ENCODE measurements at places on chromosomes 13 and 19.

GRCh38 chr13:88068316-88068715 is 397.1 kb downstream of the SLITRK5 start:
- DNase-seq = no peak

DNA sequence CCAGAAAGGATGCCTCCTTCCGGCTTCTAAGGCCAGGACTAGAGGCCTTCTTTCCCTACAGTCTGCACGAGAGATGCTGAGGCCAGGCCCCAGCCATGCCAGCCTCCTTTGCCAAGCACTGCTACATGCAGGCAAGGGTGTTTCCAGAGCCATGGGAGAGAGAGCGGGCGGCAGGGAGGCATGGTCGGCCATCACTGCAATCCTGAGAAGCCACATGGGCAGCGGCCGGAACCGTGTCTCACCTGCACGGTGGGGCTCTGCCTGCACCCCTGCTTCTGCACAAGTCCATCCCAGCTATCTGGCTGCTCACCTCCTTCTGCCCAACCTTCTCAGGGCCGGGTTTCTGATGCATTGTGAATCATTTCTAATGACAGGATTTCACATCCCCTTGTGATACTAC is 35.1 kb downstream of the TSHZ3 start:
- DNase-seq = no peak

GRCh38 chr19:32176591-32176990 is 168.8 kb upstream of the ZNF507 start:
- DNase-seq = no peak

- DNase-seq = no peak
Observed at GRCh38 chr19:6499052-6499790, 2.9 kb downstream of the TUBB4A start.

DNA sequence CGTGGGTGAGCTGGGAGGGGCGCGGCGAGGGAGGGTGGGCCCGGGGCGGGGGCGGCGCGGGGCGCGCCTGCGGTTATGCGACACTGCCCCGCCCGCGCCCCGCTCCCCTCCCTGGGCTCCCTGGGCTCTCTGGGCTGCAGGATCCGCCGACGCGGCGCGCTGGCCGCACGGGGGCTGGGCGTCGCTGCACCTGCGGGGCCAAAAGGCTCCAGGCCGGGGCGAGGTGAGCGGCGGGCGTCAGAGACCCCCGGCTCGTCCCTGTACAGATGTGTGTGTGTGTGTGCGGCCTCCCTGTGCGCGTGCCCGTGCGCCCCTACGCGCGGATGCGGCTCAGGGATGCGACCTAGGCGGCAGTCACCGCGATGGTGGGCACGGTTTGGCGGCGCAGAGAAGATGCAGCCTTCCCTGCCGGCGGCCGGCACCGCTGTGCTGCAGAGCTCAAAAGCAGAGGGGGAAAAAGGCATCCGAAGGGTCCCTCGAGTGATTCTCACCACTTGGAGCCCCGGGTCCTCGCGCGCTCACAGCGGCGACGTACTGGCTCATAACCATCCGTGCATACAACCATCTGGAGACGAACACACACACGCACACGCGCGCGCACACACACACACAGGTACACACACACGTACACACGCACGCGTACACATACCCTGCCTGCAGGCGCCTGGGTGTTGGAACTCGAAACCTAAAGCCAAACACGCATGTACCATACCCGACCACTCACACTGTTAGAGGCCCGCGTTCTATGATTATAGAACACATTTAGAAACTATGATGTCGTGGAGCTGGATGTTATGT is 709 bp downstream of the ATP8A2 start:
- no peak for DNase-seq

GRCh38 chr19:12913851-12914690 is 5.0 kb downstream of the SYCE2 start:
- DNase-seq = no peak

GRCh38 chr13:30712536-30713532 is 22.5 kb upstream of the ALOX5AP start:
- DNase-seq = no peak

DNA sequence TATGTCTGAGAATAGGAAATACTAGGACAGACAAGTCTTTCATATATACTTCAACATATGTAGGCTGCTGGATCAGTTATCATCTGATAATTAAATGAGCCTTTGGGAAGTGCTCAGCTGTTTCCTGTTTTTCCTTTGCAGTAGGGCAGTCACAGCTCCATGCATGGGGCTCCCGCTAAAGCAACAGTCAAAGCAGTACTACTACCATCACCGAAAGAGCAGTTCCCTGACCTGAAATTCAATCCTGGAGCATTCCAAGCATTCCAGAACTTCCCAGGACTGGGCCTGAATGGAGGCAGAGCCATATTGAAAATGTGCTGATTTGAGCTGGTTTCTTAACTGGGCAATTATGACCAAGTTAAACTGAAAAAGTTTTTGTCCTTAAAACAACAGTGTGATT is 20.5 kb downstream of the MICU2 start:
- DNase-seq = no peak

GRCh38 chr13:77391475-77391874 is 64.6 kb upstream of the MYCBP2 start:
- DNase-seq = no peak

GRCh38 chr13:24038405-24038804 is 122.1 kb upstream of the SPATA13 start:
- no peak for DNase-seq

DNA sequence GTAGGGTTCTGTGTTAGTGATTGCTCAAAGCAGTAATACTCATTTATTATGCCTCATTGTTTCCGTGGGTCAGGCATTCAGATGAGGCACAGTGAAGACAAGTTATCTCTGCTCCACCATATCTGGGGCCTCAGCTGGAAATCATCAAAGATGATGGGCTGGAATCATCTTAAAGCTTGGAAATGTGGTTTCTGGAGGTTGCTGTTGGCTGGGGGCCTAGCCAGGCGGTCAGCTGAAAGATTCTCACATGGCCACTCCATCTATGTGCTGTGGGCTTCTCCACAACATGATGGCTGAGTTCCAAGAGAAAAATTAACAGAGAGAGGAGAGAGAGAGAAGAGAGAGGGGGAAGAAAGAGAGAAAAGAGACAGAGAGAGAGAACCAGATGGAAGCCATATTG is 75.5 kb downstream of the OLFM4 start:
- DNase-seq = no peak

GRCh38 chr13:101455863-101456262 is 3.4 kb downstream of the ITGBL1 start:
- DNase-seq = no peak

GRCh38 chr19:33256261-33256660 is 30.6 kb upstream of the SLC7A10 start:
- no peak for DNase-seq

- no peak for DNase-seq
Observed at GRCh38 chr13:110560601-110561343, 750 bp downstream of the RAB20 start.

DNA sequence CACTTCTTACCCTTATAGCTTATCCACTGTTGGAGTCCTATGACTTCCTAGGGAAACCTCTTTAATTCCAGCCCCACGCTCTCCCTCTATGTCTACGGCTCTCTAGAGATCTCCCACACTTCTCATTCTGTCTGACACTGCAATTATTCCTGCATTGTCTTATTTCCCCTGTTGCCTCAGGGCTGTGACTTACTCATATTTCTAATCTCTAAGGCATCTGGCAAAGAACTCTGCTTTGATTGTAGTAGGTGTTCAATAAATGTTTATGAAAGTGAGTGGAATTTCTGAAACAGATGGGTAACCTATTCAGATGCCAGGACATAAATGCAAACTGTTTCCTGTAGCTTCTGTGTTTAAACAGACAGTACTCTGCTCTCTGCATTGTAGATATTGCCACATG is 102.4 kb upstream of the SERTM1 start:
- DNase-seq = no peak

GRCh38 chr13:74132776-74133656 is 1.2 kb downstream of the KLF12 start:
- DNase-seq = no peak

- no peak for DNase-seq
Observed at GRCh38 chr13:59754411-59754810, 409.3 kb downstream of the DIAPH3 start.

GRCh38 chr19:48628486-48629296 is 8.5 kb downstream of the DBP start:
- DNase-seq = no peak

DNA sequence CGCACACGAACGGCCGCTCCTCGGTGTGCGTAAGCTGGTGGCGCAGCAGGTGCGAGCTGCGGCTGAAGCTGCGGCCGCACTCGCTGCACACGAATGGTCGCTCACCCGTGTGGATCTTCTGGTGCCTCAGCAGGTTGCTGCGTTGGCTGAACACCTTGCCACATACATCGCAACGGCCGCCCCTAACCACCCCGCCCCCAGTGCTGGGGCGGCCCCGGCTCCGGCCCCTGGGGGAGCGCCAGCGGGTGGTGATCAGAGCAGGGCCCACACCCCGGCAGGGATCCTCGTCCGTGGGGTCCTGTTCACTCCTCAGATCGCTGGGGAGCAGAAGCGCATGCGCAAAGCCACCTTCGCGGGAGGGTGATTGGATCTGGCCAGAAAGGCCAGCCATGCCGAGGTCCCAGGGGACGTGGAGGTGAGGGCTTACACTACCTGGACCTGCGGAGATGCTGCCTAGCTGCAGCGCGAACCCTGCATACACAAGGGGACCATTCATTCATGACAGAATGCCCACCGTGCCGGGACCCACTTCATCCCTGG is 4.7 kb upstream of the UBE2M start:
- DNase-seq = no peak

DNA sequence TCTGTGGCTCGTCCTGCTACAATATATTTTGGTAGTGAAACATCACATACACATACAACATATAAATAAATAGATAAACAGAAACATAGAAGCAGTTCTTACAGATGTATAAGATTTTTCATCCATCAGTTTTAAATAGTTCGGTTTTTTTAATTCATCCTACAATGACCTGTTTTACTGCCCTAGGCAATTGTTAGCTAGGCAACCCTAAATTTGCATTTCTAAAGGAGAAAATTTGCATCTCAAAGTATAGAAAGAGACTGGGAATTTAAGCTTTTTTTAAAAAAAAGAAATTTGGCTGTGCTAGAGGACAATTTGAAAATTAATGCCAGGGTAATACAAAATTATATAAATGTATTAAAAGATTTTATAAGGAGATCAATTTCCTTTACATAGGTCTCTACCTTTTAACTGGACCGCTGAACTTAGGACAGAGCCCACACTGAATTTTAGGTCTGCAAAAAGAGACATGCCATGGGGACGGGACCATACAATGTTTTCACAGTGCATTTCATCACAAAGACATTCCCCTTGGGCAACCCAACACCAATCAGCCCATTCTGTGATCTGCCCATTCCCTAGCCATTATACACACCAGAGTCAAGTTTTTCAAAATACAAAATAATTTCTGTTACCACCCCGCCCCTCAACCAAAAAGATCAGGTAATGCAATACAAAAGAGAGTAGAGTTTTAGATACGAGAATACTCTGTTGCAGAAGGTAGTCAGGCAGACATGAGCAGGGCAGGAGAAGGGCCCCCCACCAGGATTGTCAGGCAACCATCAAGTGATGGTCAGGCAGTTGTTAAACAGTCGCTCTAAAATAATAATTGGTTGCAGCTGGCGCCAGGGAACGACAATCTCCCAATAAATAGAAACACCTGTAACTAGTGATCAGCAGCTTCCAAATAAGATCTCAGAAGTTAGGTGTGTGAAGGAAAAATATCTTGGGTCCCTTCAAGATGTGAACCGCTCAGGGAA is 299.7 kb upstream of the SGCG start:
- DNase-seq = no peak

DNA sequence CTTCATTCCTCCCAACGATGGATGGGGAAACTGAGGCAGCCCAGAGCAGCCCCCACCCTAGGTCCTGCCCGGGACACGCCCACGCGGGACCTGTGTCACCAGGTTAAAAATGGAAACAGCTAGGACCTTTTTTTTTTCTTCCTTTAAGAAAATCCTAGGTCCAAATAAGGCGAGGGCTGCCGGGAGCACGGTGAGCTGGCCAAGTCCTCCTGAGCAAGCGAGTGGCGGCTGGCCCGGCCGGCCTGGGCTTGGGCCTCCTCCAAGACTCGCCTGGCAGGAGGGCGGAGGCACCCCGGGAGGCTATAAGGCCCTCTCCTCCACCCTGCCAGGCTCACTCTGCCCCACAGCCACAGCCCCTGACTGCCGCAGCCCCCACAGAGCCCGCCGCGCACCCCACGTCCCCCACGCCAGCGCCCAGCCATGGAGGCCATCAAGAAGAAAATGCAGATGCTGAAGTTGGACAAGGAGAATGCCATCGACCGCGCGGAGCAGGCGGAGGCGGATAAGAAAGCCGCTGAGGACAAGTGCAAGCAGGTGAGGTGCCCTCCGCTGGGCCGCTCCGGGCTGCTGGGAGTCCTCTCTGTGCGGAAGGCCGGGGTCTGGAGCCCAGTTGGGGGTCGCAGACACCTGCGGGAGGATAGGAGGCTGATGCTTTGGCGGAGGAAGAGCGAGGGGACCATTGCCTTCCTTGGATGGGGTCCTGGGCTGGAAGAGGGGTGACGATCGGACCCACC is 8.9 kb upstream of the TPM4 start:
- DNase-seq = no peak
